Right hindlimb (tissue), 1 donor: ENCODE measurements at places on chromosomes 1 and 21.

DNA sequence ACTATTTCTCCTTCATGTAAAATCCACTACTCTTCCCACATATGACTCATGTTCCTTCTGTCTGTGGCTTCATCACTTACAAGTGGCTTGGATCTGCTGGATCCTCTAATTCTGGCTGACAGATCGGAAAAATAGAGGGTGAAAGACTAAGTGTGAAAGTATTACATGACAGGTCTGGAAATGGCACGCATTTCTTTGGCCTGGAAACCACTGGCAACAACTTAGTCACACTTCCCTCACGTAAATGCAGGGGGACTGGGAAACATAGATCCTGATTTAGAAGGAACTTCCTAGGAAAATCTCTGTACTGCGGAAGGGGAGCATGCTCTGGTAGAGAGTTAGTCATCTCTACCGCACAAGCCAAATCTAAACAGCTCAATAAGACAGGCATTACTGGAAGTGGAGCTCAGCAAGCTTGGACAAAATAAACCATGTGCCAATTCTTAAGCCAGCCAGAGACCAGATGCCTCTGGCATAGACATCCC, 305.4 kb upstream of the PTBP2 start:
- peak; percentile 75 for DNase-seq

GRCh38 chr1:81613803-81614202, 186.9 kb upstream of the ADGRL2 start:
- no peak for DNase-seq

DNA sequence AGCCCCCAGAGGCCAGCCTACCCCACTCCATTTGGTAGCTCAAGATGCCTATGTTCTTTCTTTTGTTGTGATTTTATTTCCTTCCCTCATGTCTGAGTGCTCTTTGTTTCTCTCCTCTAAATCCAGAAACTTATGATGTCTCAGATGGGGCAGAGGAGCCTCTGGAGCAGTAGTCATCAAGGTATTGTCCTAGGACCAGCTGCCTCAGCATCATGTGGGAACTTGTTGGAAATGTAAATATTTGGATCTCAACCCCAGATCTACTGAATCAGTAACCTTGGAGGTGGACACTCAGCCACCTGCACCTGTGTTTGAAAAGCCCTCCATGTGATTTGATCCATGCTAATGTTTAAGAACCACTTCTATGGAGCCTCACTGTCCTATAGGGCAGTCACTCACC, 593.1 kb upstream of the PLXNA2 start:
- DNase-seq = no peak

DNA sequence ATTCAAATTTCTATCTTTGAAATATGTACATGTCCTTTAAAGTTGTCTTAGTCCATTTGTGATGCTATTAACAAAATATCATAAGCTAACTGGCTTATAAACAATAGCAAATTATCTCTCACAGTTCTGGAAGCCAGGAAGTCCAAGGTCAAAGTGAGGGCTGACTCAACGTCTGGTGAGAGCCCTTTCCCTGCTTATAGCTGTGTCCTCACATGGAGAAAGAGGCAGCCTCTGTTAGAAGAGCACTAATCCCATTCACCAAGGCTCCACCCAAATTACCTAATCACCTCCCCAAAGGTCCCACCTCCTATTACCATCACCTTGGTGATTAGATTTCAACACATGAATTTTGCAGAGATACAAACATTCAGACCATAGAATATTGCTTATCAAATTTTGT, 450.1 kb upstream of the BEND5 start:
- DNase-seq = no peak

- DNase-seq = no peak
Measured at GRCh38 chr1:50450861-50451653, 27.8 kb upstream of the DMRTA2 start.

DNA sequence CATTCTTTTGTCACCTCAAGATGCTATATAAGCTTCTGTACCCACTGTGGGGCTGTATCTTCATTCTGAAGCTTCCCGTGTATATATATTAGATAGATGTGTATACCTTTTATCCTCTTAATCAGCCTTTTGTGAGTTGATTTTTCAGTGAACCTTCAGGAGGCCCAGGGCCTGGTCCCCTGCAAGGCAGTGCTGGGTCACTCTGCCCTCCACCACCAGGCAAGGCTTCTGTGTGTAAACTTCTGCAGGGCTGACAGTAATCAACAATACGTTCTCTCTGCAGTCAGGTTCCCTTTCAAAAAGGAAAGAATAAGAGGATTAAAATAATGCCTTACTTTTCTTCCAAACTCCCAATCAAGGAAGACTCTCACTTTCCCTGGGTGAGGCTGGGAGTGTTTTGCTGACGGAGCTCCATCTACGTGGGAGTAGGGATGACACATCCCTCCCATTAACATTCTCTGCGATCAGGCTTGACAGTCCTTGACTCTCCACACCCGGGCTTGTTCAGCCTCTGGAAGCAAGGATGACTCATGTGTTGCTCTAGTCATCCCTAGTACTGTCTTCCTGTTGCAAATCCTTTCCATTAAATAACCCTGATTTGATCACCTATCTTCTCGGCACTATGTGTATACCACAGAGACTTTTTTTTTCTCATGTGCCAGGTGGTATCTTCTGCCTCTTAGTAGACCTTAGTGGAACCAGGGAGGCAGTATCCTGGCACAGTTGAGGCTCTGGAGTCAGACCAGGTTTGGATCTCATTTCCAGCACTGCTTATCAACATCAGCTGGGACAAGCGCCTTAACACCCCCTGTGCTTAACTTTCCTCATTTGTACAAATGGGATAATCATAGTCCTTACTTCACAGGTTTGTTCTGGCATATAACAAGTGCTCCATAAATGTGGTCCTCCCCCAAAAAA, 70.3 kb upstream of the KCNK1 start:
- no peak for DNase-seq

GRCh38 chr1:88612292-88612691, 71.8 kb upstream of the PKN2 start:
- DNase-seq = no peak
